Thyroid gland (tissue), 4 donors: ENCODE measurements at places on chromosomes 5 and 9. TPM values are rescaled to one million over a fixed set of nuclear protein-coding genes. Genes with fewer than 3 reads are reported as not detected.
A peak's percentile ranks its signal among the peaks of the same experiment; 100 is the strongest.

GRCh38 chr9:122261469-122261881, 3.2 kb downstream of the RBM18 start:
- DNase-seq: peak; percentile 69

- no peak for DNase-seq
Measured at GRCh38 chr5:136020001-136020382, 8.8 kb upstream of the TGFBI start.

DNA sequence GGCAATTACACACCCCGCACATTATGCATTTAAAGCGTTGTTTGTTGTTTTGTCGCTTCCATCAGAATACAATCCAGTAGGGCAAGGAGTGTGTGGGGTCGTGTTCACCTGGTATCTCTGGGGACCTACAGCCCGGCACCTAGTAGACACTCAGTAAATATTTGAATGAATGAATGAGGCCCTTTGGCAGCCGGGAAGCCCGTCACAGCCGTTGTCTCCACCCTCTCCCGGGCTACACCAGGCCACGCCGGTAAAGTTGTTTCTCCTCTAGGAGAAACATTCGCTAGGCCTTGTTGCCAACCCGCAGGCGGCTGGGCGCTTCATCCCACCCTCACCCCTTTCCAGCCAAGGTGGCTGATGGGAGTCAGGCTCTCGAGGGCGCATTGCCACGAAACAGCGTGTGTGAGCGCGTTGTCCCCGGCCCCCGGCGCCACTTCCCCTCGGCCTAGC, 876 bp upstream of the JAK2 start:
- DNase-seq: no peak

DNA sequence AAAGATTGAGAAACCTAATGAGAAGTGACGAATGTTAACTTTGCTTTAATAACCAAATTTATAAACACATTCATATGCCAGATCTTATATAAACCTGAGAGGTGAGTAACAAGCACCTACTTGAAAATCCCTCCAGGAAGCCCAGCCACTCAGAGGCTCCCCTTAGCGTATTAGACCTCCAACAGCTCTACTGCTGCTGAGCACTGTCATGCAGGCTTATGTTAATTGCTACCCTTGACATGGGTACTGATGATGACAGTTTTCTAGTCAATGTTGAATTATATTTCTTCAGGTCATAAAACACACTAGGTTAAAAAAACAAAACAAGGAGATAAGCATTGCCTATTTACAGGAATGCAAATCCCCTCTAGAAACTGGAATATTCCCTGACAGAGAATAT, 161.2 kb downstream of the MPDZ start:
- no peak for DNase-seq

- DNase-seq: no peak
Measured at GRCh38 chr5:2710910-2711309, 40.6 kb downstream of the IRX2 start.

The THBS4 gene
- total RNA-seq: 4.5 TPM

DNA sequence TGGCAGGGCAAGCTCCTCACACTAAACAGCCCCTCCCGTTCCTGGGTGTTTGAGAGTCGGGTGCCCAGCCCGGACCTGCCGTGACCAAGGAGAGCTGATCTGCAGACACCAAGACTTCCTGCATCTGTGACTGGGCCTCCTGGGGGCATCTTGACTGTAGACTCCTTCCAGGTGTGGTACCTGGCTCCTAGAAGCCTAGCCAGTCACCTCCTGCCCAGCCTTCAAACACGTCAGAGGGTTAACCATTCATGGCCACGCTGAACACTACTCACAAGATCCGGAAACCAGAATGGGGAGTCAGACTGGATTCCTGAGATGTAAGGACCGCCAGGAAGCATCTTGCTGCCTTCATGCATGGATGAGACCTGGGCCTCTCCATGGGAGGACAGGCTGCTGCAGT, 3.7 kb upstream of the LCN2 start:
- peak; percentile 76 for DNase-seq

The TRIM7 gene
- total RNA-seq: 12.3 TPM

DNA sequence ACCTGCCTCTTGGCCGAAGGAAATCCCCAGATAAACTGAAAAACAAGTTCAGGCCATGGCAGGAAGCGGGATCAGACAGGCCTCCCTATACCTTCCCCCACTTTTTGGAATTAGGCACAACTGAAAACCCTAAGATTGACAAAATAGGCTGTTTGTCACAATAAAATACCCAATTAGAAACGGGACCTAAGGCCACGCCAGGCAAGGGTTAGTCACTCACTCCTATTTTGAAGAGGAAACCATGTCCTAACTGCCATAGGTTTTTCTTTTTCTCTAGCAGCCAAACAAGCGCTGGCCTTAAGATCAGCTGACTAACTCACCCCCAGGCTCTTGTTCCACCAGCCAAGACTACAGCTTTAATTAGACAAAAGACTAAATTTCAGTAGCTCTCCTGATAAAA, 11.9 kb downstream of the FBP2 start:
- DNase-seq: no peak

DNA sequence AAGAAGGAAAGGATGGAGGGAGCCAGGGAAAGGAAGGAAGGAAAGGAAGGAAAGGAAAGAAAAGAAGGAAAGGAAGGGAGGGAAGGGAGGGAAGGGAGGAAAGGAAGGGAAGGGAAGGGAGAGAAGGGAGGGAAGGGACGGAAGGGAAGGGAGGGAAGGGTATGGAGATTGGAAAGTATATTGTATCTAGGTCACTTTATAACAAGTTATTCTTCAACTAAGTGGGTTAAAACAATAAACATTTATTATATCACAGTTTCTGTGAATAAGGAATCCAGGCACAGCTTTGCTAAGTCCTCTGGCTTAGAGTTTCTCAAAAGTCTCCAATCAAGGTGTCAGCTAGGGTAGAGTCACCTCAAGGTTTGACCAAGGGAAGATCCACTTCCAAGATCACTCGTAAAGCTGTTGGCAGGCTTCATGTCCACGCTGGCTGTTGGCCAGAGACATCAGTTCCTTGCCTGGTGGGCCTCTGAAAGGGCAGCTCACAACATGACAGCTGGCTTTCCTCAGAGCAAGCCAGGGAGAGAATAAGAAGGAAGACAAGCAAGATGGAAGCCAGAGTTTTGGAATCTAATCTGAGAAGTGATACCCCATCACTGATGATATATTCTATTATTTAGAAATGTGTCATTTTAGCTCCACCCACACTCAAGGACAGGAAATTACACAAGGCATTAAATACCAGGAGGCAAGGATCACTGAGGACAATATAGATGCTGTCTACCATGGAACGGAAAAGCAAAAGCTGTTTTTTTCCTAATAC, 105.1 kb downstream of the DEPDC1B start:
- no peak for DNase-seq

GRCh38 chr9:1049641-1050040, 516 bp upstream of the DMRT2 start:
- no peak for DNase-seq

The SYK gene
- total RNA-seq: 107 TPM

DNA sequence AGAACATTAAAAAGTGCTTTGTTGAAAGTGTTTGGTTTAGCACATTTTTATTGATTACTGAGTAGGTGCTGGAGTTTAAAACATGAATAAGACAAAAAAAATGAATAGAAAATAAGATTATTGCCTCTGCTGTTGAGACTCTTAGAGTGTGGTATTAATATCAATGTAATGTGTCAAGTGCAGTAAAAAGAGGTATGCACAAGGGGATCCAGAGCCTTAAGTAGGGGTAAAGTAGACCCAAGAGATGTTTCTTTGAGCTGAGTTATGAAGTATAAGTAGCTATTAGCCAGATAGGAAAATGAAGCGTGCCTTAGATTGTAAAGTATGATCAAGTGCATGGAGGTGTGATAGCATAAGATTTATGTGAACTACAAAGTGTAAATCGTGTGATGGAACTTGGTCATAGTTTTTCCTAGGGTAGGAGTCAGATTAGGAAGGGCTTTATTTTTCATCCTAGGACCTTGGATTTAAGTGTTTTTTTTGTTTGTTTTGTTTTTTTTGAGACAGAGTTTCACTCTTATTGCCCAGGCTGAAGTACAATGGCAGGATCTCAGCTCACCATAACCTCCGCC, 45.2 kb downstream of the NSD1 start:
- DNase-seq: no peak

GRCh38 chr9:107567462-107567861, 77.9 kb upstream of the KLF4 start:
- no peak for DNase-seq

The CCNG1 gene
- 126 TPM for total RNA-seq

- DNase-seq: no peak
Measured at GRCh38 chr5:23675456-23675855, 168.0 kb downstream of the PRDM9 start.

- no peak for DNase-seq
Measured at GRCh38 chr9:77819657-77820056, 171.5 kb upstream of the GNA14 start.
